GM23248 (cell line): ENCODE measurements at places on chromosomes 12 and 14. TPM values are rescaled to one million over a fixed set of nuclear protein-coding genes. Genes with fewer than 3 reads are reported as not detected.

Gene ACSS3
- total RNA-seq: 1.9 and 3.2 TPM in 2 replicates

Gene POTEG
- total RNA-seq: not detected in 2 replicates

Gene SDR9C7
- total RNA-seq: not detected in 2 replicates

Gene MUCL1
- total RNA-seq: not detected in 2 replicates

Gene CCDC38
- under 0.01 TPM in 1 of 2 replicates, not detected in the other for total RNA-seq

Gene GARIN6
- total RNA-seq: not detected in 2 replicates

Gene MFAP5
- total RNA-seq: 344 and 390 TPM in 2 replicates

Gene SIX6
- not detected in 2 replicates for total RNA-seq

- peak; percentile 49 for DNase-seq
Observed at GRCh38 chr12:57835366-57836288, 10.9 kb downstream of the CTDSP2 start.

GRCh38 chr14:55583942-55584468 is 4.0 kb downstream of the KTN1 start:
- DNase-seq: no peak

DNA sequence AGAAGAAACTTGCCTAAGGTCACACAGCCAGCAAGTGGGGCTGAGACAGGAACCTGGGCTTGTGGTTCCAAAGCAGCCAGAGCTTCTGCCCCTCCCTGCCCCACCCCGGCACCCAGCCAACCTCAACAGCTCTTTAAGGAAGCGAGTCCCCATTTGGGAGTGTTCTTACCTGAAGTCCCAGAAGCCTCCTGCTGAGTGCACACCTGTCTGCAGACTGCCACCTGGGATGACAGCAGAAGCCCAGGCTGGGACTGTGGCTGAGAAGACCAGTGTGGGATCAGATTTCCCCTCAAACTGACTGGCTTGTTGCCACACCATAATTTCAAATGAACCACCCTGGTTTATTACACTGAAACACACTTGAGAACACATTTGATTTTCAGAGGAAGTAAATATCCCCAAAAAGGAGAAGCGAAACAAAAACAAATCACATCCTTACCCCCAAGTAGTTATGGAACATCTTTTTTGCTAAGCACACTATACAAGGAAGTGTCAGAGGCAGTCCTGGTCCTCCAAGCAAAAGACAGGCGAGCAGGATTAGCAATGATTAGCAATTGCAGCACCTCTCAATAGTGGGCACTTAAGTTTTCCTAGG is 6.3 kb upstream of the RIN3 start:
- no peak for DNase-seq

DNA sequence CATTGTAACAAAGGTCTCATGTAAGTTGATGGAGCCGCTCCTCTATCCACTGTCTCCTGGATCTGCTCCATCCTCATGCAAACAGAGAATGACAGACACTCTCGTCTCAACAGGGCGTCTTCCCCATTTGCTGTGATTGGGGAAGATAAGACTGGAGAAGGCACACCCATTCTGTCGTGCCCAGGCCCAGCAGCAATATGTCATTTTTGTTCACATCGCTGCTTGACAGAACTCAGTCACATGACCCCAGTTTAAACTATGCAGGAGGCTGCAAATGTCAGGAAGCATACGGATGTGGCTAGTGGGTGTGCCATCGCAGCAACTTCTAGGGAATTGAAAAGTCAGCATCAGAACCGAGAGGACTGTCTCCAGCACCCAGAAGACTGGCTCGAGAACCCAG is 290.5 kb downstream of the TMEM132D start:
- no peak for DNase-seq

- no peak for DNase-seq
Observed at GRCh38 chr14:97602438-97603117, 805.4 kb downstream of the VRK1 start.

DNA sequence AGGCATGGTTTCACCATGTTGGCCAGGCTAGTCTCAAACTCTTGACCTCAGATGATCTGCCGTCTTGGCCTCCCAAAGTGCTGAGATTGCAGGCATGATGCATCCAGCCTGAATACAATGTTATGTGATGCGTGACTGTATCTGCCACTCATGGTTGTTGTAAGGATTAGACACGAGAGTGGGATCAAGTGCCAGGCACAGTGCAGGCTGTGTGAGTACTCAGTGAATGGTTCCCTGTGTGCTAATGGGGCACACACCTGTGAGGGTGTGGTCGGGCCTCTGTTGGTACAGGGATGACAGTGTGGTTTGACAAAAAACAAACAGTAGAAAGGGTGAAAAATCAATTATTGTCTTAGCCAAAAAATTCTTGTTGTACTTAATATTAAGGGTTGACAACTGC is 61.8 kb downstream of the TECPR2 start:
- no peak for DNase-seq

DNA sequence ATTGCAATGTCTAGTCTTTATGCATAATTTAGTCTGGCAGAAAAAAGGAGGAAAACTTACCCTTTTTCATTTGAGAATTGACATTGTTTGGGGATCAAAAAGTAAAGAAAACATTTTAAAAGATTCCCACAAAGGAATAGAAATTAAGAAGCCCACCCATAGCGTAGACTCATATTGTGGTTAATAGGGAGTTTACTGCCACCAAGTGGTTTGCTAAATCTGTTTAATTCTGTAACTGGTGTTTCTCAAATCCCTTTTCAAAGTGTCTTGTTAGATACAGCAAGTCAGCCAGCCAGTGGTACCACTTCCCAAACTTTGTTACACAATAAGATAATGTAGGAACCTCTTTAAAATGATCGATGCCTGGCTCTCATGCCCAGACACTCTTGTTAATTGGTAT is 180.3 kb downstream of the IPO8 start:
- DNase-seq: peak; percentile 2

DNA sequence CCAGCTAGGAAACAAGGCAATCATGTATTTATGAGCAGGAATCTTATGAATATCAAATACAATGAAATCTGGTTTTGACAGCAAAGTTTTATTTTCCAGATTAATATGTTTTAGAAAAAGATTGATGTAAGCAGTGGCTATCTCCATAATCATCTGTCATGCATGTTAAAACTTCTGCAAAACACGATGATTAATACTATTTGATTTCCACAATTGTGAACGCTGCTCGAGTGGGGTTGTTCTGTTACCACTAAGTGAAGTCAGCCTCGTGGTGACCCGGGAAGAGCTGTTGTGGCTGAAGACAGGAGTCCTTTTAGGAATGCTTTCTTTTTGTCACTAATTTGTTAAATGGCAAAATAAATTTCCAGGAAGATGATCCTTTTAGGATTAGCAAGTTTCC is 9.4 kb downstream of the CFAP251 start:
- peak; percentile 26 for DNase-seq

DNA sequence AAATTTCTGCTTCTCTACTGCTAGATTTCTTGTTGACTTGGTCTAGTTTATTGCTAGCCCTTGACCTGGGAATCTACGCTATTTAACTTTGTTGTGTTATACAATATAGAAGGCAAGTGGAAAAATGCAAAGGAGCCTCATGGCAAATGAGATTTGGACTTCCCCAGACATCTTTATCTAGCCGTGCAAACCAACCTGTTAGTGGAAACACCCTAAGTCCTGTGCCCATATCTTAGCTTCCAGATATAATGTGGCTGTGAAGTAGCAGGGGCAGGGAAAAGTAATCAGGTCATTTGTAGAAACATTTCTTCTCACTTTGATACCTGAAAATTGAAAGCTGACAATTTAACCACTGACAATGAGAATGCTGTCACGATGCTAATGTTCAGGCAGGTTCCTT is 90.7 kb upstream of the ATP2B1 start:
- DNase-seq: no peak

DNA sequence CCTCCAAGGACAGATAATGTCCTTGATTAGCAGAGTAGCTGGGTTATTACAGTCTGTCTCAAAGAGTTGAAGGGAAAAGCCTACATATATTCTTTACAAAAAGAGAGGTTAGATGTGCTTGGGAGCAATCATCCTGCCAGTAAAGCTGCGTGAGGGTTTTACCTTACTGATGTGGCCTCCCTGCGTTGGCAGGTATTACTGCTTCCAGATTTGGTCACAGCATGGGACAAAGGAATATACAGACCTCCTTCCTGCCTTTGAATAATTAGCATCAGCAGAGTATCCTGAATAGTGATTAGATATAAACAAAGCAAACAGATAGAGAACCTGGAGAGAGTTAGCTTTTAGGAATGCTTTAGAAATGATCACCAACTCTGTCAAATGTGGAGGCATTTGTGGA is 69.6 kb downstream of the TMTC2 start:
- no peak for DNase-seq

DNA sequence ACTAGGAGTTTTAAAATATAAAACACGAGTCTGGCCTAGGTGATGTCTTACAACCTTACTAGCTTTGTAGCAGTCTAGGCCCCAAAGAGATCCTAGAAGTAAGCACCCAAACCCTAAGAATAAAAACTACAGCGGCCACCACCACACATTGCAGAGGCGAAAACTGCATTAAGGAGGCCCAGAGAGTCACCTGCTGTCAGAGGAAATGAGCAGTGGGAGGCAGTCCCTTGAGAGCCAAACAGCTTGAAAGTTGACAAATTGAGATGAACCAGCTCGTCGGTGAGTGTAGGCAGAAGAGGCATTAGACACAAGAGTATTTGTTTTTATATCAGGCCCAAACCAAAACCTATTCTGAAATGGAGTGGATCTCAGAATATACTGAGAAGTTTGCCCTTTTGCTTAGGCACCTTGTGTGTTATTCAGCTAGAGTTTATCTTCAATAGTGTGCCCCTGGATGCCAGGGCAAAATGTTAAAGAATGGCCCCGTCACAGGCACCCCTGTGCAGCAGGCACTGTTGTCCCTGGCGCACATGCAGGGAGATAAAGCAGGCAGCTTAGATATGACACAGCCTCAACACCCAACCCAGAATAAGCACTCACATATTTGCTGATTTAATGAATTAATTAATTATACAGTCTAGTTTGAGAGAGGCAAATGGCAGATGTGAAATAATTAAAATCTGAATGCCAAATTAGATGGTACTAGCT is 56.7 kb downstream of the TTC7B start:
- DNase-seq: no peak

- no peak for DNase-seq
Observed at GRCh38 chr14:59463787-59464485, 1.2 kb downstream of the GPR135 start.

DNA sequence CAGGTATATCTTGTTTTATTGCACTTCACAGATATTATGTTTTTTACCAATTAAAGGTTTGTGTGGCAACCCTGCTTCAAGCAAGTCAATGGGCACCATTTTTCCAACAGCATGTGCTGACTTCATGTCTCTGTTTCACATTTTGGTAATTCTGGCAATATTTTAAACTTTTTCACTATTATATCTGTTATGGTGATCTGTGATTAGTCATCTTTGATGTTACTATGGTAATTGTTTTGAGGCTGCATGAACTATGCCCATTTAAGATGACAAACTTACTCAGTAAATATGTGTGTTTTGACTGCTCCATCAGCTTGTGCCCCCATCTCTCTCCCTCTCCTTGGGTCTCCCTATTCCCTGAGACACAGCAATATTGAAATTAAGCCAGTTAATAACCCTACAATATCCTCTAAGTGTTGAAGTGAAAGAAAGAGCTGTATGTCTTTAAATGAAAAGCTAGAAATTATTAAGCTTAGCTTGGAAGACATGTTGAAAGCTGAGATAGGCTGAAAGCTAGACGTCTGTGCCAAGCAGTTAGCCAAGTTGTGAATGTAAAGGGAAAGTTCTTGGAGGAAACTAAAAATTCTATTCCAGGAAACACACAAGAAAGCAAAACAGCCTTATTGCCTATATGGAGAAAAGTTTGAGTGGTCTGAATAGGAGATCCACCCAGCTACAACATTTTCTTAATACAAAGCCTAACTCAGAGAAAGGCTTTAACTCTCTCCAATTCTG is 365.1 kb downstream of the ATP23 start:
- peak; percentile 33 for DNase-seq

- DNase-seq: no peak
Observed at GRCh38 chr12:24223926-24224325, 274.5 kb upstream of the SOX5 start.
